ENCODE measurements at places on chromosomes 1 and 21.

GRCh38 chr21:40618191-40618973 is 228.6 kb downstream of the DSCAM start:
- no peak for DNase-seq

GRCh38 chr1:243667133-243667532 is 182.9 kb downstream of the AKT3 start:
- DNase-seq, result no peak

DNA sequence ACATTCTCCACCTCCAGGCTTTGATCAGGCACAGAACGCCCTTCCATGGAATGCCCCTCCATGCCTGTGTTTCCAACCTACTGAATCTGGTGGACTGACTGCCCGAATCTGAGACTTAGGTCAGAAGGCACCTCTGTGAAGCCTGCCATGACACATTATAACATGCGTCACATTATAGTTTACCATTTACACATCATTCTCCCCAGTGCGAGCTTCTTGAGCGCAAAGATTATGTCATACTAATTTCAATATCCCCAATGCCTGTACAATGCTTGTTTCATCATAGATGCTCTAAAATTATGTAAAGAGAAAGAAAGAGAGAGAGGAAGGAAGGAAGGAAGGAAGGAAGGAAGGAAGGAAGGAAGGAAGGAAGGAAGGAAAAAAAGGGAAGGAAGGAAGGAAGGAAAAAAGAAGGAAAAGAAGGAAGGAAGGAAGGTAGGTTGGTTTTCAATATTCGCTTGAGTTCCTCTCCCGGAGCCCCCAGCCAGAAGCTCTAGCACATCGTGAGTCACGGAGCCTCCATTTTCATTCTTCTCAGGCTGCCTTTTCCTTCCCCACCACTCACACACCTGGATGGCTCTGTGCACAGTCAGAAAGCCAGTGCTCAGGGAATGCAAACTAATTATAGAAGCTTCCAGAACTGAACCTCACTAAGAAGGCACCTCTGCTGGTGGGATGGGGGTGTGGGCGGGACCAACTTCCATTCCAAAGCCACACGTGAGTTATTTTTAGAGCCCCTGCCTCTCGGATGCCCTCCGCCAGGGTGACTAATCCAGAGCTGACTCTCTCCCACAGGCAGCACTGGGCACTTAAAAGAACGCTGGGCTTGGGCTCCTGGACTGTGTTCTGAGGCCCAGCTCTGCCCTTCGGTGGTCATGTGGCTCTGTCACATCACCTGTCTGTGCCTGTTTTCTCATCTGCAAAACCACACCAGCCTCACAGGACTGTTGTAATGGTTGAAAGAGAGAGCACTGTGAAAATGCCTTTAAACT is 27.4 kb downstream of the LAMB3 start:
- no peak for DNase-seq

DNA sequence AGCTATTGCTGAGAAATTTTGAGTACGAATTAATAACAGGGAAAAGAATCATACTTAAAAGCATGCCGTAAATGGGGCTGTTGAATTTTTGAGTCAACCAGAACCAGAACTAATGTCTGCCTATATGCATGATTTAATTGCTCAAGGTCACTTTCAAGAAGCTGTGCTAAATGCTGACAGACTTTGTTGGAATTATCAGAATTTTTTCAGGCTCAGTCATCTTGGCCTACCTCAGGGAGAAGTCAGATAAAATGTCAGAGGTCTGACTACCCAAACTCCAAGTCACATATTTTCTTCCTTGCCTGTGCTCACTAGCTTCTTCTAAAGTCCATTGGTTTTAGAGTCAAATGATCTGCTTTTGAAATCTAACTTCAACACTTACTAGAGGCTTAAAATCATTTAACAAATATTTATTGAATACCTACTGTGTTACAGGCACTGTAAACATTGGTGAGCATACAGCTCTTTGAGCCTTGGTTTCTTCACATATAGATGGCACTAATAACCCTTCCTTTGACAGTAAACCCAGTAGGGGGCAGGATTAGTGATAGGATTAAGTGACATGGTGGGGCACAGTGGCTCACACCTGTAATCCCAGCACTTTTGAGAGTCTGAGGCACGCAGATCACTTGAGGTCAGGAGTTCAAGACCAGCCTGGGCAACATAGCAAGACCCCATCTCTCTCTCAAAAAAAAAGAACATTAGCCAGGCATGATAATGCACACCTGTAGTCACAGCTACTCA is 121.2 kb upstream of the SLC44A3 start:
- no peak for DNase-seq

DNA sequence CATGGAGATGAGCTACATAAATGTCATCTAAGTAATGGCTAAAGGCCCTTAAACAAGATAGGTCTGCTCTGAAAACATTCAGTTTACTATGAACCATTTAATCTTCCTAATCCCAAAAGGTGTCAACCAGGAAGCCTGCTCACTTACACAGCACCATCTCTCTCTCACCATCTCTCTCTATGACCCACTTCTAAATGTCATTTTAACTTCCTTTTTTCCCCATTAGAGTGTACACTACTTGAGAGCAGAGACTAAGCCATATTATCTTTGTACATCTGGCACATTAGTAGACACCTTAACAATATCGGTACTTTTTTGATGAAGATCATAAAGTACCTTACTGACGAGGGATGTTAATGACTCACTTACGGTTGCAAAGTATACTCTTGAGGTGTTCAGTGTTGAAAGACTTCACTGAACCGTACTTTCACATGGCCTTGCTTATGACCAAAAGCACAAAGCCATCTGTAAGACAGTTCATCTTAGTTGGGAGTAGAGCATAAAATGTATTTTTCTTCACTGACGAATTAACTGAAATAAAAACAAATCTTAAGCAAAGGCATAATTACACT is 25.4 kb downstream of the FBXO42 start:
- DNase-seq, result no peak

Measured in stimulated activated CD4-positive, alpha-beta T cell treated with anti-CD3 and anti-CD28 coated beads, Interleukin-1b, Interleukin-23, amount 100 ng/mL, for 48 hours (primary cell).